A673 (cell line): ENCODE measurements at places on chromosomes 1 and 21. TPM values are rescaled to one million over a fixed set of nuclear protein-coding genes. Genes with fewer than 3 reads are reported as not detected.

KCNT2 gene
- total RNA-seq, result 1.2 and 1.6 TPM in 2 replicates

GRCh38 chr1:226532553-226532952 lies 16.0 kb upstream of the STUM start:
- no peak for DNase-seq
- H3K36me3 ChIP-seq, result no peaks in the 10 kb centered on the region
- H3K27ac ChIP-seq, result no peak overlapping the region
- no peaks in the 10 kb centered on the region for H3K27me3 ChIP-seq

DNA sequence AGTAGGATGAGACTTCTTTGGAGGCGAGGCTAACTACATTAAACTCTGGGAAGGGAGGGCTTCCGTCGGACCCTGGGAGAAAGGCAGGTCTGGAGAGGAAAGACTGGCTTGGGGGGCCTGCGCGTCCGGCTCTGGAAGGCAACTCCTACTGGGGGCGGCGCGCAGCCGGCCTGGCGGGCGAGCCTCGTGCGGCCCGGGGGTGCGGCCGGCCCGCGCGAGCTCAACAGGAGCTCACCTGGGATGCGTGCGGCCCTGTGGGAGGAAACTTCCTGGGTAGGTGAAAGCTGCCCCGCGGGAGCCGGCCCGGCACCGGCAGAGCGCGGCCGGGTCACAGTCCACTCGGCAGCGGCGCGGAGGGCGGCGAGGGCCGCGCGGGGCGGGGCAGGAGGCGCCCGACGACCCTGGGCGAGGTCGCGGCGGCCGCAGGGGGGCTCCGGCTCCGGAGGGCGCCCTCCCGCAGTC lies 449 bp downstream of the EPS15 start:
- H3K4me1 ChIP-seq, result peaks cover 36% of the 10 kb centered on the region
- DNase-seq, result peak; percentile 38
- no peaks in the 10 kb centered on the region for H3K36me3 ChIP-seq
- H3K4me3 ChIP-seq, result peak overlapping the region; percentile 74
- no peaks in the 10 kb centered on the region for H3K27me3 ChIP-seq

DNA sequence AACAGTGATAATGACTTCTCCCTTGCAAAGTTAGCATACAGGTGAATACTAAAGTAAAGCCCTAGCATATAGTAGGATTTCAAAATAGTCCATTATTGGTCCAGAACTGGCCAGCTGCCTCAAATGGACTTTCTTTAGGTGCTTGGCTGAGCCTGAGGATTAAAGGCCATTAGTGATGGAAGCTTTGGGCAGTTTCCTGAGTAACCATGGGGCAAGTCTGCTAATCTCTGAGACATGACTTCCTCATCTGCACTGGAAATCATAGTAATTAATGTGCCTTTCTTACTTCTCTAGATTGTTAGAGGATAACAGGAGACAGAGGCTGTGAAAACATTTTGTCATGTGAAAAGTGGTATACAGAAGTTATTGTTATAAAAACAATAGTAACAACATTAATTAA lies 156.5 kb upstream of the UBE2U start:
- H3K4me1 ChIP-seq, result peaks cover 14% of the 10 kb centered on the region
- no peak for DNase-seq
- H3K27ac ChIP-seq, result no peak overlapping the region
- H3K4me3 ChIP-seq, result no peak overlapping the region
- H3K36me3 ChIP-seq, result no peaks in the 10 kb centered on the region

LCE3E gene
- not detected in 2 replicates for total RNA-seq

GBP4 gene
- 0.79 and 1.7 TPM in 2 replicates for total RNA-seq

GRCh38 chr1:150235294-150235851 lies 539 bp downstream of the ANP32E start:
- peak overlapping the region; percentile 77 for H3K4me3 ChIP-seq
- H3K27me3 ChIP-seq, result no peaks in the 10 kb centered on the region
- H3K4me1 ChIP-seq, result peaks cover 7% of the 10 kb centered on the region
- peak overlapping the region; percentile 95 for H3K27ac ChIP-seq
- H3K36me3 ChIP-seq, result peaks cover 15% of the 10 kb centered on the region

DNA sequence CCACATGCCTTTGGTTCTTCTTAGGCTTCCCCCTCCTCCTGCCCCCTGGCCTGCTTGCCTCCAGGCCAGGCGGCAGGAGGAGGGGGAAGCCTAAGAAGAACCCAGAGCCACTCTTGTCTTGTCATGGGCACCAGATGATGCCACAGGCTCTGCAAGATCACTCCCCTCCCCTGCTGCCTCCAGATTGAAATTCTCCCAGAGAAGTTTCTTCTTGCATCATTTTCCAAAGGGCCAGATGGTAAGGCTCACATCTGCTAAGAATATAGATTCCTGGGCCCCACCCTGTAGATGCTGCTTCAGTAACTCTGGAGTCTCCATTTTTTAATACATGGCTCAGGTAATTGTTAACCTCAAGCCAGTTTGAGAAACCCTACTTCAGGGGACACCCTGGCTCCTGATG lies 60.8 kb downstream of the FAM163A start:
- H3K27ac ChIP-seq, result no peak overlapping the region
- H3K4me1 ChIP-seq, result no peaks in the 10 kb centered on the region
- H3K36me3 ChIP-seq, result no peaks in the 10 kb centered on the region
- no peaks in the 10 kb centered on the region for H3K27me3 ChIP-seq
- DNase-seq, result no peak
- no peak overlapping the region for H3K4me3 ChIP-seq

DNA sequence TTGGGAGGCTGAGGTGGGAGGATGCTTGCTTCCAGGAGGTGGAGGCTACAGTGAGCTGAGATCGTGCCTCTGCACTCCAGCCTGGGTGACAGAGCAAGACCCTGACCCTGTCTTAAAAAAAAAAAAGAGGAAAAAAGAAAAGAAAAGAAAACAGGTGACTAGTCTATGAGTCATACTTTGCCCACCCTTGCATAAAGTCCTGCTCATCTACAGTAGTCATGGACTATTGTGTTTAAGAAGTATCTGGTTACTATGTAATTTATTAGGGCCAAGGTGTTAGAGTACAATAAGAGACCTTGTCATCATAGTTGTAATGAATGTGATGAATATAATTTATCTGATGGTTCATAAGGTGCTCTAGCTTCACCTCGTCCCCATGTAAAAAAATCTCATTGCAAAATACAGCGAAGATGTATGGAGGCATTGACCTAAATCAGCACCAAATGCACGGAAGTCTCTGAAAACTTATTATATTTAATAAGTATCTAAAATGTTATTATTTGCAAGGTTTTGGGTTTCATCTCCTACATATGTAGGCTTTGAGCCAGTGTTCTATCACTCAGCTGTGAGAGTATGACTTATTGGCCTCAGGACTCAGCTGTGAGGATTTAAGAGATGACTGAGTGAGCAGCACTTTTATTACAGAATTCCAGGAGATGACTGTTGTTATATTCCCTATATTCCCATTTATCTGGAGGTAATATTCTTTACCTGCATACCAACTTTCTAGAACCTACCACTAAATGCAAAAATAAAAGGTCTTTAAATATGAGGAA lies 19.9 kb upstream of the KCNJ6 start:
- H3K4me3 ChIP-seq, result no peak overlapping the region
- H3K36me3 ChIP-seq, result no peaks in the 10 kb centered on the region
- no peaks in the 10 kb centered on the region for H3K27me3 ChIP-seq
- no peak for DNase-seq
- H3K27ac ChIP-seq, result no peak overlapping the region
- no peaks in the 10 kb centered on the region for H3K4me1 ChIP-seq

DNA sequence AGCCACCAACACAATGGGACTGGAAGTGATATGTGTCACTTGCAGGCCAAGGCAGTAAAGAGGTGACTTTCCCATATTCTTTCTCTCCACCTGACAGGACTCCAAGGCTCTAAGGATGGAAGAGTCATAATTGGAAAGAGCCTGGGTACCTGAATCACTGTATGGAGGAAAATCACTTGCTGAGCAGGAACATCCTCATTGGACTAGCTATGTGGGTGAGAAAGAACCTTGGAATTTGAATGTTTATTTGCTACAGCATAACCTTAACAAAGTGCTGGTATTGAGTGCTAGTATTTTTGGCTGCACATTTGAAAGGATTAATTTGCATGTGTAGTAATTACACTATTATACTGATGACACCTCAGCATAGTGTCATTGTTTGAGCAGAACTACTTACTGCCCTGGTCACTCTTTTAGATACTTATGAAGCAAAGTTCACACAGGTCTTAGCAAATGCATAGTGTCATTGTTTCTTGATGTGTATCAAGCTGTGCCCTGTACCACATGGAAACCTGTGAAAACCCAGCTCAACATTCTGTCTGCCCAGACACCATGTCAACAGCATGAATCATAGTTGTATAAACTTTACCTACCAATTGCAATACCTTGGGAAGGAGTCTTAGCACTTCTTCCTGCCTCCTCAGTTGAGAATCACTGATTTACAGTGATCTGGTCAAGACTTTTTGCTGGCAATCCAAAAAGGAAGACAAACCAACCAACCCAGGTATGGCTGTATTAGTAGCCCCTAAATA lies 5.1 kb upstream of the S100A10 start:
- no peaks in the 10 kb centered on the region for H3K36me3 ChIP-seq
- H3K4me3 ChIP-seq, result no peak overlapping the region
- no peak overlapping the region for H3K27ac ChIP-seq
- H3K4me1 ChIP-seq, result peaks cover 6% of the 10 kb centered on the region

DNA sequence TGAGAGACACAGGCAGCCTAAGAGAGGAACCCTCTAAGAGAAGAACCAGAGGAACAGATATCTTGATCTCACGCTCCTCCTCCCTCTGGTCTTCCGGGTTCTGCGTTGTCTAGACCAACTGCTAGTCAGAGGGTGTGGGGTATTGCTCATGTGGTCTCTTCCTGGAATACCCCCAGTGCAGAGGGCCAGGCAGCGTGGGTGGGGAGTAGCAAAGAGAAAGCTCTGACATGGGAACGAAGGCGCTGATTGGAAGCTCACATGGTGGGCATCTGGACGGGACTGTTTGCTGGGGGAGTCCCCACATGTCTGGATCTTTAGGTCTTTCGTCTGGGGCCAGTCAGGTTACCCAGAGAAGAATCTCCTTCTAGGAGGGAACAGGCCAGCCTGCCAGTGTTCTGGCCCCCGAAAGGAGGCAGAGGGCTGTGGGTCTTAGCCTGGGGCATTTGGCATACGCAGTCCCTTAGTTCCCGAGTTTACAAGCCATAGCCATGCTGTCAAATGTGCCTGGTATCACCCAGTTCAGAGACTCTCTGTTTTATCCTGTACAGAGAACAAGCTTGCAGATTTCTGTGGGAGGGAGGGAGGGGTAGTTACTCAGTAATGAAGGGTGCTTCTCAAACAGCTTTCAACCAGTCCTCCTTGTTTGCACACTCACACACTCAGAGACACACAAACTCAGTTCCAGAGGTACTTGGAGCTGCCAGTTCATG lies 18.3 kb upstream of the IL6R start:
- no peak overlapping the region for H3K27ac ChIP-seq
- DNase-seq, result no peak
- no peaks in the 10 kb centered on the region for H3K27me3 ChIP-seq
- H3K4me1 ChIP-seq, result no peaks in the 10 kb centered on the region

DNA sequence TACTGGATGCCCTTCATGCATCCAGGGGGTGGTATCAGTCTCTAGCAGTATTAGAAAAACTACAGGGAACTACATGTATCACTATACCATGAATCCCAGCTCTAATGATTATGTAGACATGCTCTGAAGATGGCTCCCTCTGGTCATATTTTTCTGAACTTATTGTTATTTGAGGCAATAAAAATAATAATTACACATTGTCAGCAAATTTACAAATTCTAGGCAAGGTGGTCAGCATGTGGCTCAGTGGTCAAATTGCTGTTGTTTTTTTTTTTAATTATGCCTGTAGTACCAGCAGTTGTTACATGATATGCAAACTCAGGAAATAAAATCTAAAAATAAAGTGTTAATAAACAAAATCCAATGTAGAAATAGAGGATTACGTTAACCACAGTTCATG lies 22.5 kb downstream of the ASTN1 start:
- H3K27ac ChIP-seq, result no peak overlapping the region
- no peaks in the 10 kb centered on the region for H3K36me3 ChIP-seq
- no peaks in the 10 kb centered on the region for H3K27me3 ChIP-seq
- H3K4me3 ChIP-seq, result no peak overlapping the region
- no peaks in the 10 kb centered on the region for H3K4me1 ChIP-seq

FMO4 gene
- total RNA-seq, result 0.56 and 2.1 TPM in 2 replicates

DNA sequence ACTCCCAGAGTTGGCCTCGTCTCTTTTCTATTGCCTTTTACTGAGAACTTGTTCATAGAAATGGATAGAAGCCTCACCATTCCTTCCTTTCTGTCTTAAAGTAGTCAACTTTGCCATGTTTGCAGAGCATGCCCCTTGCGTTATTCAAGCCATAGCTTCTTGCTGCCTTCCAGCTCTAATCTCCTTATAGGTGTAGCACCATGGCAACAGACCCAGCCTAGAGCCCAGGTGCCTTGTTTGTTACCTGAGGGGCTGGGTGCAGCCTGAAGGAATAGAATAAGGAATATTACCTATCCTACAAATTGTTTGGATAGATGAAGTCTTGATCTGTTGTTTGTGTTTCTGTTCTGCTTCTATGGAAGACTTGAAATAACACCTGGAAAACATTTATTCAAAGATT lies 59.9 kb downstream of the CLEC20A start:
- no peaks in the 10 kb centered on the region for H3K27me3 ChIP-seq
- no peaks in the 10 kb centered on the region for H3K36me3 ChIP-seq
- H3K4me3 ChIP-seq, result no peak overlapping the region
- H3K4me1 ChIP-seq, result no peaks in the 10 kb centered on the region
- no peak overlapping the region for H3K27ac ChIP-seq

ETV3L gene
- total RNA-seq, result not detected in 2 replicates

- no peaks in the 10 kb centered on the region for H3K36me3 ChIP-seq
- no peak for DNase-seq
- H3K4me1 ChIP-seq, result no peaks in the 10 kb centered on the region
- no peak overlapping the region for H3K27ac ChIP-seq
- H3K27me3 ChIP-seq, result no peaks in the 10 kb centered on the region
These were observed 8.7 kb upstream of the UTP25 start for GRCh38 chr1:209819058-209819457.

GRCh38 chr1:116257341-116257767 lies 115.7 kb upstream of the ATP1A1 start:
- H3K4me3 ChIP-seq, result no peak overlapping the region
- H3K36me3 ChIP-seq, result no peaks in the 10 kb centered on the region
- no peaks in the 10 kb centered on the region for H3K27me3 ChIP-seq
- no peak overlapping the region for H3K27ac ChIP-seq

DNA sequence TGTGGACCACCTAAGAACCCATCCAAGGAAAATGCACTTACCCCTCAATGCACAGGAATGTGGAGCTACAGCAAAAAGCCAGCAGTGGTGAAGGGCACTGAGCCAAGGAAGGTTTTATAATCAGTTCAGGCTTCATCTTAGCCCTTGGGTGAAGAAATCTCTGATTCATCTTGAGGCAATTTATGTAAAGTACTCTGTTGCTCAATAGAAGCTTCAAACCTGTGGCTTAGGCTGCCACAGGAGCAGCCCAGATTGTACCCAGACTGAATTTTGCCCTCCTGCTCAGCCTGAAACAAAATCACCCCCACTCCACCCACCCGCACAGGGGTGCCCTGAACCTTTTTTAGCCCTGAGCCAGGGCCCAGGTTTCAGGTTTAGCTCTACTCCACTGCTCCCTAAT lies at the start of gene S100A12:
Gene S100A12, minus strand, starts transcription at position 111 of the 400 bp plus-strand sequence. CDS start 1,029 bp downstream, outside the sequence.
- no peak within 1 kb of the TSS for H3K27ac ChIP-seq
- H3K27me3 ChIP-seq, result peaks cover 43% of the 10 kb centered on the region
- H3K4me3 ChIP-seq, result no peak within 1 kb of the TSS

GRCh38 chr1:246579818-246580217 lies 13.6 kb downstream of the CNST start:
- no peaks in the 10 kb centered on the region for H3K36me3 ChIP-seq
- no peaks in the 10 kb centered on the region for H3K27me3 ChIP-seq
- peak overlapping the region; percentile 35 for H3K27ac ChIP-seq
- no peak overlapping the region for H3K4me3 ChIP-seq

HFM1 gene
- 0.69 and 1.3 TPM in 2 replicates for total RNA-seq
